ENCODE measurements at places on chromosomes 5 and 9.

- DNase-seq = no peak
Measured at GRCh38 chr9:120725907-120726306, 11.6 kb upstream of the MEGF9 start.

DNA sequence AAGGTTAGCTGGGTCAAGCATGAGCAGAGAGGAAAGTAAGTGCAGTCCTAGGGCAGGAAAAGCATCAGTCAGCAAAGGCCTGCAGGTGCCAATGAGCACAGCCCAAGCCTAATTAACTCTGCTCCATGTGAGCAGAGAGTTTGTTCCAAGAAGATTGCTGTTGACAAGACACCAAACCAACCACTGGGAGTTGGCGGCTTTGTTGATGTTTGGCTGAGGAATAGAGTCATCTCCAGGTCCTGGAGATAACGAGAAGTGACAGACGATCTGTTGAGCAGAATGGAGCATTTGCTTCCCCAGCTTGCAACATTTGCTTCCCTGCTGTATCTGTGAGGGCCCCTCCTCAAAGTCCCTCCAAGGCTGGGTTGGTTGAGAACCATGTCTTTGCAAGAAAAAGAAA lies 68.2 kb downstream of the FAM114A2 start:
- DNase-seq = no peak

GRCh38 chr5:78591138-78591612 lies 57.4 kb downstream of the LHFPL2 start:
- no peak for DNase-seq

DNA sequence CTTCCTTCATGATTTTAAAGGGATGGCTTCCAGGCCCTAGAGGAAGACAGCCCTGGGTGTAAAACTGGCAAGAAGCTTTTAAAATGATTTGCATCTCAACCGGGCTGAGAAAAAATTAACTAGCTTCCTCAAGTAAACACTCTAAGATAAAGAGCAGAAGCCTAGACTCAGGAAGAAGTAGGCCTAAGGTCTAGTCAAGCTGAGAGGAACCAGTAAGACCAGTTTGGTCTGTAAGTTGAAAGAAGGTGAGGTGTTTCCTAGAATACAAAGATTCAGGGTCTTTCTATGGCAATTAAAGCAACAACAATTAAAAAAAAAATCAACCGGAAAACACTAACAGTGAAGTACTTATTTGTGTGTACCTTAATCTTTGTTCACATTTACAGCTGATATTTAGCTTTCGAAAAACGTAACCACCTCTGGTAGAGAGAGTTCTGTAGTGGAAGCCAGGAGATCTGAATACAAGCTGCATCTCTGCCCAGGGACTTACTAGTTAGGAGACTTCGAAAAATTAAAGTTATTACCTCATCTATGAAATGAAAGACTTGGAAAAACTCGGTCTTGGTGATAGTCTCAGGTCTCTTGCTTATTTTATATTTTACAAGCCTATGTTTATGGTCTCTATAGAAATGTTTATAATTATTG lies 75.7 kb downstream of the TUSC1 start:
- DNase-seq = no peak

GRCh38 chr9:97820373-97820772 lies 32.7 kb upstream of the FOXE1 start:
- no peak for DNase-seq

DNA sequence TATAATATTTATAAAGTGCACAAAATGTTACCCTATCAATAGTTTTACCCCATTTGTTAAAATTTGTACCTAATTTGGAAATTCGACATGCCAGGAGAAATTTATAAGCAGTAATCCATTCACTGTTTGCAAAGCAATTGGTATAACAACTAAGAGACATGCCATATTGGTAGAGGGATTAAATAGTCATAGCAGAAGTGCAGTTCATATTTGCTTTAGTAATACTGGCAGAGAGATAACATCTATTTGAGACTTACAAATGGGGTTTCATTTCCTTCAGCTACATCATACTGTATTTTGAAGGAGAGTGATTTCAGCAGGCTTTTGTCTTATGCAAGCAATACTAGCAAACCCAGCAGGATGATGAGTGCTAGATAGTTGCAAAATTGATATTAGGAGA lies 610.4 kb upstream of the CDH10 start:
- DNase-seq = no peak

Data from cortex of kidney (tissue), 1 donor.